PC-9 (cell line): ENCODE measurements at places on chromosomes 5 and 9.

- DNase-seq: no peak
- H3K4me3 ChIP-seq: no peak overlapping the region
- H3K27me3 ChIP-seq: no peaks in the 10 kb centered on the region
- no peak overlapping the region for H3K27ac ChIP-seq
Measured at GRCh38 chr5:14062178-14062577, 81.0 kb upstream of the TRIO start.

- H3K27ac ChIP-seq: peak overlapping the region; percentile 78
- H3K36me3 ChIP-seq: no peaks in the 10 kb centered on the region
- H3K4me1 ChIP-seq: peaks cover 26% of the 10 kb centered on the region
- H3K4me3 ChIP-seq: peak overlapping the region; percentile 38; the same call in 1 of the 2 replicates
- H3K27me3 ChIP-seq: no peaks in the 10 kb centered on the region
Measured at GRCh38 chr9:27625751-27626150, 52.5 kb upstream of the C9orf72 start.

DNA sequence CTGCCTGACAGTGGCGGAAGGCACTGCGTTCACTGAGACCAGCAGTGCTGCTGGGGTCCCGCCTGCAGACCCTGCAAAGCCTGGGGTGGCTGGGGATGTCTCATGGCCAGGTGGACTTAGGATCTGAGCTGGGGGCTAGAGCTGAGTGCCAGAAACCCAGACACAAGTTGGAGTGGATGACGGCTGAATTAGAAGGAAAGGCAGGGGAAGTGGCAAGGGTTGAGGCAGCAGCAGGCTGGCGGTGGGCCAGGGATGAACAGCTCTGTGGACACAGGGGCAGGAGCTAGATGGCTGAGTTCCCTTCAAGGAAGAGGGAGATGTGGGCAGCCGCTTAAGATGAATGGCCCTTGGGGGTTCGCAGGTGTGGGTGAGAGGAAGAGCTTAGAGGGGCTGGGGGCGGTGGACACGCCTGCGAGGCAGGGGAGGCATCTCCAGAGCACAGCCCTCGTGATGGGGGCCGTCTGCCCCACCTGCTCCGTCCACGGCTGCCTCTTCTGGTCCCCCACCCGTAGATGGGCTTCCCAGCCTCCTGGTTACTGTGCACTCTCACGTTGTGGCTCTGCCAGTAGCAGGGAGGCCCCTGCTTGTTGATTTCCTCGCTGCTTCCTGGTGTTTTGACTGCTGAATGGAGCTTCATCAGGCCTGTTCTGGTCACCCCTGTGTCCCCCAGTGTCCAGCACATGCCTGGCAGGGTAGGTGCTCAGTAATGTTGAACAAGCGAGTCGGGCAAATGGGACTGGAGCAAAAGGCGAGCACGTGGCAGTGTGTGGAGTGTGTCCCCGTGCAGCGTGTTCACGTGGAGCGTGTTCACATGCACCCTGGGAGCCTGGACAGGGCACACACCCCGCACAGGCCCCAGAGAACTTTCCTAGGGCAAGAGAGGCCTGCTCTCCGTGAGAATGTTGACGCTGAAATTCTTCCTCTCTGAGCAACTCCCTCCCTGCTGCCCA, 168.2 kb downstream of the CACNA1B start:
- no peak overlapping the region for H3K4me3 ChIP-seq
- no peak overlapping the region for H3K27ac ChIP-seq
- no peaks in the 10 kb centered on the region for H3K36me3 ChIP-seq

DNA sequence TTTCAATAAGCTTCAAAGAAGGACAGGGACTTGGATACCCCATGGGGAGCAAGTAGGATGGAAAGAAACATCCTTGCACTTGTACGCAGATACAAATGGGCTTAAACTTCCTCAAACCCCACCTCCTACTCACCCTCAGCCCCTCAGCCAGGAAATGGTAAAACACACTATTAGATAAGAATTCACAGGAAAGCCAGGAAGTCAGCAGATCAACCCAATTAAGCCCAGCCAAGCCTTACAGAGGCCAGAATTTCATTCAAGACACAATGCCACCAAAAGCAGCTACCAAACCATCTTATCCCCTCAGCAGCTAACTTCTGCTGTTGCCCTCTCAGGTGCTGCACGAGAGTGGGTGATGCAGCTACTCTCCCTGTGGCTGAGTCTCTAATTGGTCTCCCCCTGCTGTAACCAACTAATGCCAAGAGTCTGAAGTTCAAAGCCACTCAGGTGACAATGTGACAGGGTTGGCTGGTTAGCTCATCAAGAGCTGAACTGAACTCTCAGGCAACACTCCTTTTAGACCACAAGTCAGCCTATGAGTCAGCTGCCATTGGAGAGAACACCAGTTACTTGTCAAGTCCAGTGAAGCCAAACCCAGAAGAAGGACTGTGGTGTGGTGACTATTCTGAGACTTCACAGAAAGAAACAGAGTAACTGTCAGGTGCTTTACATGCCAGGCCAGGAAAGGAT, 201.9 kb downstream of the ZNF608 start:
- no peak overlapping the region for H3K4me3 ChIP-seq
- H3K4me1 ChIP-seq: no peaks in the 10 kb centered on the region
- H3K36me3 ChIP-seq: no peaks in the 10 kb centered on the region
- H3K27me3 ChIP-seq: no peaks in the 10 kb centered on the region
- H3K27ac ChIP-seq: no peak overlapping the region

DNA sequence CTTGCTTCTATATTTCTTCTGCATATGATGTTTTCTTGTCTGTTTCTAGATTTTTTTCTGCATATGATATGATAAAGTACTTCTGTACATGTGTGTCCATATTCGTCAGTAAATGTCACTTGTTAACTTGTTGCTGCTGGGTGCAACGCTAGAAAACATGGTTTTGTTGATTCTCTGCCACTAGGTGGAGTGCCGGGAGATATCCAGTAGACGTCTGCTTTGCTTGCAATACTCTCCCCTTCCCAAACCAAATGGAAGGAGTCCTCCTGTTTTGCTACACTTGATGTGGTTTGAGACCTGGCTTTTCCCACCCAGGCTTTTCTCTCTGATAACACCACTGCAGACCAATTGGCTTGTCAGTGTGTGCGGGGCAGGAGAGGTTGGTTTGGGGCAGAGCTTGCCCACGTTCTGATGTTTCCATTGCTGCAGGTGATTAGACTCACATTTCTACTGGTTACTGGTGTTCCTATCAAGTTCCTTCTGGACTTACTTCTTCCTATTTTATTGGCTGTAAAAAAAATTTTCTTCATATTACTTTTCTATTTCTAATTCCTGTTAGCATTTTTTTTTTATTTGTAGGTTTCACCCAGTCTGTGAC, 900.0 kb upstream of the CDH10 start:
- peak; percentile 46 for DNase-seq
- no peak overlapping the region for H3K27ac ChIP-seq
- H3K27me3 ChIP-seq: no peaks in the 10 kb centered on the region
- H3K4me1 ChIP-seq: no peaks in the 10 kb centered on the region
- no peaks in the 10 kb centered on the region for H3K36me3 ChIP-seq
- no peak overlapping the region for H3K4me3 ChIP-seq

GRCh38 chr9:87793292-87793691, 67.4 kb downstream of the CTSL start:
- H3K4me1 ChIP-seq: peaks cover 73% of the 10 kb centered on the region
- H3K27ac ChIP-seq: peak overlapping the region; percentile 100
- no peaks in the 10 kb centered on the region for H3K27me3 ChIP-seq
- H3K4me3 ChIP-seq: peak overlapping the region; percentile 48; the same call in 1 of the 2 replicates
- no peaks in the 10 kb centered on the region for H3K36me3 ChIP-seq

GRCh38 chr5:162209005-162209605, 141.5 kb downstream of the GABRG2 start:
- H3K4me1 ChIP-seq: no peaks in the 10 kb centered on the region
- H3K4me3 ChIP-seq: no peak overlapping the region
- no peaks in the 10 kb centered on the region for H3K36me3 ChIP-seq
- DNase-seq: peak; percentile 24
- H3K27ac ChIP-seq: no peak overlapping the region
- H3K27me3 ChIP-seq: no peaks in the 10 kb centered on the region

DNA sequence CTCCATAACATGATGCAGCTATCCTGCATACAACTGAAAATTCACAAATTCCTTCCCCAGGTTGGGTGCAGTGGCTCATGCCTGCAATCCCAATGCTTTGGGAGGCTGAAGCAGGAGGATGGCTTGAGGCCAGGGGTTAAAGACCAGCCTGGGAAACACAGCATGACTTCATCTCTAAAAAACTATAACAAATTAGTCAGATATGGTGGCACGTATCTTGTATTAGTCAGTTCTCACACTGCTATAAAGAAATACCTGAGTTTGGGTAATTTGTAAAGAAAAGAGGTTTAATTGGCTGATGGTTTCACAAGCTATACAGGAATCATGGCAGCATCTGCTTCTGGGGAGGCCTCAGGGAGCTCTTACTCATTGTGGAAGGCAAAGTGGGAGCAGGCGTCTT, 56.4 kb upstream of the DAPK1 start:
- no peak overlapping the region for H3K4me3 ChIP-seq
- DNase-seq: no peak
- H3K36me3 ChIP-seq: no peaks in the 10 kb centered on the region
- no peaks in the 10 kb centered on the region; the same call in 1 of the 2 replicates for H3K4me1 ChIP-seq
- H3K27me3 ChIP-seq: no peaks in the 10 kb centered on the region

DNA sequence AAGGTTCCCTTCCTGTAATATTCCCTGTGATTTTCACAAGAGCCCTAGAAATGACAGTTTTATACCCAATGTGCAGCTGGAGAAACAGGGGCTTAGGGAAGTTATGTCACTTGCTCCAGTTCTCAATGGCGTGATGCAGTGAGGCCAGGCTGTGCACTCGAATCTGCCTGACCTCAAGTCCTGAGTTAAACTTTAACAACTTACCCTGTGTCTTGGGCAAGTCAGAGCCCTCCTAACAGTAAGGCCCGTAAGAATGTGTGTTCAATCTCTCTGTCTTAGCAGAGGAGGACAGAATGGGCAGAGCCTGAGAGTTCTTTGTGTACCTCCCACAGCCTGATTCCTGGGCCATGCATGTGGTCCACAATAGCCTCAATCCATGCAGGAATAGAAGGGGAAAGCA, 181.1 kb downstream of the TRIM32 start:
- no peaks in the 10 kb centered on the region for H3K27me3 ChIP-seq
- peaks cover 10% of the 10 kb centered on the region for H3K4me1 ChIP-seq
- no peaks in the 10 kb centered on the region for H3K36me3 ChIP-seq
- H3K4me3 ChIP-seq: no peak overlapping the region
- H3K27ac ChIP-seq: no peak overlapping the region

- no peaks in the 10 kb centered on the region for H3K27me3 ChIP-seq
- H3K4me3 ChIP-seq: no peak overlapping the region
- H3K27ac ChIP-seq: no peak overlapping the region
- H3K4me1 ChIP-seq: peaks cover 18% of the 10 kb centered on the region
- DNase-seq: peak; percentile 85
Measured at GRCh38 chr9:128034821-128035652, 32.1 kb downstream of the NAIF1 start.
